ENCODE measurements at places on chromosomes 13 and 19.

DNA sequence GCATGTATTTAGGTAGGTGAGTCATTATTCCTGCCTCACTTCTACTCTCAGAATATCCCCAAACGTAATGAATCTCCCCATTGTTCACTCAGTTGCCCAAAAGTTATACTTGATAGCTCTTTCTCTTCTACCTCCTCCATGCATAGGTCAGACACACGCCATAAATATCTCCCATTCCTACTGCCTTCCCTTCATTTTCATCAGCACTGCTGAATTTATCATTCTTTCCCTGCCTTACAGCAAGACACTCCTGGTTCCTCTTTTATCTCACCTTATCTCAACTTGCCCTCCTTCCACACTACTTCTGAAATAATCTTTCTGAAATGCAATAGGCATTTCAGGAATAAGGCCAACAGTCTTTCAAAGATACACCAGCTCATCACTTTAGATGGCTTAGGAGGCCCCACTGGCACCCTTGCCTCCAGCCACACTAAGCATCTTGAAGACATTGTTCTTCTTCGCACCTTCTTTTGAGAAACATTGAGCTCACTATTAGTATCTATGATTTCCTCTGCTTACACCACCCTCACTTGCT is 333.9 kb downstream of the MYO16 start:
- H3K36me3 ChIP-seq: no peaks in the 10 kb centered on the region
- H3K27me3 ChIP-seq: no peaks in the 10 kb centered on the region
- no peak for DNase-seq
- H3K4me3 ChIP-seq: no peak overlapping the region
- H3K4me1 ChIP-seq: no peaks in the 10 kb centered on the region

GRCh38 chr19:8642561-8642960 is 12.1 kb downstream of the NFILZ start:
- H3K4me1 ChIP-seq: no peaks in the 10 kb centered on the region
- no peak overlapping the region for H3K27ac ChIP-seq
- H3K36me3 ChIP-seq: no peaks in the 10 kb centered on the region
- DNase-seq: no peak
- H3K4me3 ChIP-seq: no peak overlapping the region

DNA sequence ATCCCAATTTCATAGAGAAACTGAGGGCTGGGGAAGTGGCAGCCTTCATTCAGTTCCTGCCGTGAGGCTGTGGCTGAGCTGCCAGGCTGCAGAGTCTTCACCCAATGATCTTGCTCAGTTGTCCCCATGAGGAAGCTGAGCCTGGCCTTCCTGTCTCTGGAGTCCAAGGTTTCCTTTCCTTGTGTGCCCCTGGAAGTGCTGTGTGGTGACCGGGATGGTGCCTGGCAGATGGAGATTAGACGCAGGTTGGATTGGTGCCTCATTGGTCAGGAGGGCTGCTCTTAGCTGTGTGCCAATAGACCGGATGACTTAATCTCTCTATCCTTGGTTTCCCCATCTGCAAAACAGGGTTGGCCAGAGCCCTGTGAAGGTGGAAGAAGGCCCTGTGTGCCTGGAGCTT is 24.6 kb downstream of the DNM2 start:
- H3K36me3 ChIP-seq: no peaks in the 10 kb centered on the region
- peak overlapping the region; percentile 34 for H3K27ac ChIP-seq
- no peaks in the 10 kb centered on the region for H3K27me3 ChIP-seq
- no peak overlapping the region for H3K4me3 ChIP-seq

GRCh38 chr13:39684531-39685137 is 29.2 kb downstream of the COG6 start:
- no peak overlapping the region for H3K4me3 ChIP-seq
- peaks cover 4% of the 10 kb centered on the region for H3K36me3 ChIP-seq
- H3K27me3 ChIP-seq: no peaks in the 10 kb centered on the region
- no peaks in the 10 kb centered on the region for H3K4me1 ChIP-seq

GRCh38 chr19:18649371-18650020 is 12.7 kb downstream of the KLHL26 start:
- H3K27me3 ChIP-seq: no peaks in the 10 kb centered on the region
- H3K36me3 ChIP-seq: no peaks in the 10 kb centered on the region
- H3K27ac ChIP-seq: peak overlapping the region; percentile 73
- peak overlapping the region; percentile 22 for H3K4me3 ChIP-seq

GRCh38 chr13:27825072-27825471 is 32.8 kb downstream of the GSX1 start:
- peaks cover 3% of the 10 kb centered on the region for H3K4me1 ChIP-seq
- no peak overlapping the region for H3K4me3 ChIP-seq
- peaks cover 21% of the 10 kb centered on the region for H3K27me3 ChIP-seq

- no peak for DNase-seq
- H3K4me3 ChIP-seq: no peak within 1 kb of the TSS
- peaks cover 5% of the 10 kb centered on the region for H3K4me1 ChIP-seq
- no peaks in the 10 kb centered on the region for H3K36me3 ChIP-seq
- H3K27me3 ChIP-seq: peaks cover 17% of the 10 kb centered on the region
- H3K27ac ChIP-seq: no peak within 1 kb of the TSS
Measured at GRCh38 chr19:12886969-12887747, at the start of gene KLF1. Gene KLF1, minus strand, starts transcription at chr19:12887201. Its CDS starts 61 bp downstream, at chr19:12887140.

- H3K4me3 ChIP-seq: peak overlapping the region; percentile 70
- no peak for DNase-seq
- H3K27me3 ChIP-seq: no peaks in the 10 kb centered on the region
- peaks cover 38% of the 10 kb centered on the region for H3K36me3 ChIP-seq
- peak overlapping the region; percentile 8 for H3K27ac ChIP-seq
Measured at GRCh38 chr19:13952931-13953531, 722 bp downstream of the DCAF15 start.

DNA sequence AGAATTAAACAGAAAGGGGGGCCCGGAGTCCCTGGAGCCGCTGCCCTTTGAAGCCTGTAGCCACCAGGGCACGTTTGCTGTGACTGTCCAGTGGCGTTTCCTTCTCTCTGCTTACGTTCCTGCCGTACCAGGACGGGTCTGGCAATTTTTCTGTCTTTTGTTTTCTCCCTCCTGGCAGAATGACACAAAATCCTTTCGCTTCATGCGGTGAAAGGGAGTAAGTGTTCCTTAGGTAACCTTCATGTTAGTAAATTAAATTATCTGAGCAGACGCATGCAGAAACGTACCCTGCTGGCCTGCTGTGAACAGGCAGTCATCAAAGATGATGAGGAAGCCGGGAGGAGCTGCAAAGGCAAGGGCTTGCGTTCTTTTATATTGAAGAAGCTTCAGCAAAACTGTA is 299.3 kb upstream of the ARGLU1 start:
- no peak for DNase-seq
- peak overlapping the region; percentile 30 for H3K4me3 ChIP-seq
- no peaks in the 10 kb centered on the region for H3K4me1 ChIP-seq
- no peaks in the 10 kb centered on the region for H3K36me3 ChIP-seq
- no peaks in the 10 kb centered on the region for H3K27me3 ChIP-seq

DNA sequence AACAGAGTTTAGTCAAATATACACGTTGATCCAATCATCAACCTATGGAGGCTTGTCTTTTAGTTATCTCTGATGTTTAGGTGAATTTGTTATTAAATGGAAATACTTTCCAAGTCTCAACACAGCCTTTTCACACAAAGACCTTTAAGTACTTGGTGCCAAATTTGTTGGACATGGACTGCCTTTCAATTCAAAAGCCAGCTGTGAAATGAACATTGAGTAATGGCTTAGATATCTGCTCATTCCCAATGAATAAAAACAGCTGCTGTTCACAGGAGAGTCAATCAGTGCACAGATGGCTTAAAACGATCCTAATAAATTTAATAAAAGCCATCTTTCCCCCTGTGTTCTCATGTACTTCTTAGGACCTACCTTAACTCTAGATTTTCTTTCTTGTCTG is 19.9 kb upstream of the DHRS12 start:
- no peak overlapping the region for H3K27ac ChIP-seq
- H3K4me1 ChIP-seq: peaks cover 64% of the 10 kb centered on the region
- no peaks in the 10 kb centered on the region for H3K36me3 ChIP-seq
- no peaks in the 10 kb centered on the region for H3K27me3 ChIP-seq

DNA sequence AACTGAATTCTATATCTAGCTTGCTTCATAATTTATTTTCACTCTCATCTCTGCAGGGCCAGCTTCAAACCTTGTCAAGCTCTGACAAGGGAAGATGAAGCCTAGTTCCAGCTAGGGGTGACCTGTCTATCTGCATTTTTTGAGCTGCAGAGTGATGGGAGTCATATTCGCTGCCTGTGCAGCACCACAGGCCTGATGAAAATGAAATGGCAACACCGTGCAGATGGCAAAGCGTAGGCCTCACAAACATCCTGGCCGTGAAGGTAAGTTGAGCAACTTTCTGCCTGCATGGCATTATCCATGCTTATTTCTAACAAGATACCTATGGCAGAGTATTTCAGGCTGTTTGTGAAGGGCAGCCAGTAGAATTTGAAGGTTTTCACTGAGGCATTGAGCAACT is 86.4 kb upstream of the C1QTNF9B start:
- H3K36me3 ChIP-seq: no peaks in the 10 kb centered on the region
- H3K4me3 ChIP-seq: no peak overlapping the region
- DNase-seq: no peak
- no peaks in the 10 kb centered on the region for H3K27me3 ChIP-seq
- H3K4me1 ChIP-seq: peaks cover 15% of the 10 kb centered on the region

- no peak overlapping the region for H3K4me3 ChIP-seq
- no peaks in the 10 kb centered on the region for H3K4me1 ChIP-seq
- H3K27ac ChIP-seq: no peak overlapping the region
- DNase-seq: no peak
- no peaks in the 10 kb centered on the region for H3K27me3 ChIP-seq
Measured at GRCh38 chr13:97448503-97449251, 14.7 kb downstream of the RAP2A start.

DNA sequence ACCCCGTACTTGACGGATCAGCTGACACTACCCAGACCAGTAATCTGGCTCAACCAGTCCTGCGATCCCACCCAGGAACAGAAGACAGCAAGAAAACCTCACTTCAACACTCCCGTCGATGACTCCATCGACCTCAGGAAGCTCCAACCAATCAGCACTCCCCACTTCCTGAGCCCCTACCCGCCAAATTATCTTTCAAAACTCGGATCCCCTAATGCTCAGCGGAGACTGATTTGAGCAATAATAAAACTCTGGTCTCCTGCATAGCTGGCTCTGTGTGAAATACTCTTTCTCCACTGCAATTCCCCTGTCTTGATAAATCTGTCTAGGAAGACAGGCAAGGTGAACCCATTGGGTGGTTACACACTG is 1.2 kb downstream of the LSM4 start:
- DNase-seq: no peak
- H3K4me3 ChIP-seq: peak overlapping the region; percentile 81
- H3K4me1 ChIP-seq: peaks cover 31% of the 10 kb centered on the region
- no peaks in the 10 kb centered on the region for H3K27me3 ChIP-seq
- H3K36me3 ChIP-seq: no peaks in the 10 kb centered on the region

DNA sequence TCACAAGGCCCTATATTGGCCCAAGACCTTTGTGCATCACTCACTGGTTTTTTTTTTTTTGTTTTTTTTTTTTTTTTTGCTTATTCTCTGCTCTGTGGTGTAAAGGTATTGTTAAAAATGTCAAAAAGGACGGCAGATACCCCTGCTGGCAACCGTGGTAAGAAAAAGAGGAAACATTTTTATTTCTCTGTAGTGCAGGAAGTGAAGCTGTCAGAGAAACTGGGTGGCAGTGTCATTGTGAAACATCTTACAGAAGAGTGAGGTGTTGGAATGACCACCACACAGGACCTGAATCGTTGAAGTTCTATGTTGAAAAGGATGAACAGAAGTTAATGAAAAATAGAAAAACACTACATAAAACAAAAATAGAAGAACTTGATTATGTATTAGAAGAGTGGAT is 346.4 kb downstream of the FGF9 start:
- no peaks in the 10 kb centered on the region for H3K4me1 ChIP-seq
- no peaks in the 10 kb centered on the region for H3K36me3 ChIP-seq
- H3K4me3 ChIP-seq: no peak overlapping the region
- no peaks in the 10 kb centered on the region for H3K27me3 ChIP-seq

DNA sequence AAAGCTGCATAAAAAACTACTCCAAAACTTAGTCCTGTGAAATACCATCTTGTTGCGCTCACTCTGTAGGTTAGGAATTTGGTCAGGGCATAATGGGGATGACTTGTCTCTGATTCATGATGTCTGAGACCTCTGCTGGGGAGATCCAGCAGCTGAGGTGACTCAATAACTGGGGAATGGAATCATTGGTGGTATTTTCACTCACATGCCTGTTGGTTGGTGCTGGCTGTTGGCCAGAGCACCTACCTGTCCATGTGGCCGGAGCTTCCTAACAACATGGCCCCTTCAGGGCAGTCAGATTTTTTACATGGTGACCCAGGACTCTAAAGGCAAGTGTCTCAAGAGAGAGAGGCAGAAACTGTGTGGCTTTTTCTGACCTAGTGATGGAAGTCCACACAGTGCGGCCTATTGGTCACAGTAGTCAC is 7.4 kb upstream of the ESD start:
- H3K4me1 ChIP-seq: no peaks in the 10 kb centered on the region
- H3K36me3 ChIP-seq: no peaks in the 10 kb centered on the region
- no peak overlapping the region for H3K4me3 ChIP-seq
- no peak for DNase-seq
- H3K27me3 ChIP-seq: no peaks in the 10 kb centered on the region

GRCh38 chr13:30437177-30437576 is 14.9 kb downstream of the UBE2L5 start:
- DNase-seq: no peak
- no peaks in the 10 kb centered on the region for H3K36me3 ChIP-seq
- no peaks in the 10 kb centered on the region for H3K27me3 ChIP-seq

- peaks cover 23% of the 10 kb centered on the region for H3K36me3 ChIP-seq
- no peaks in the 10 kb centered on the region for H3K27me3 ChIP-seq
- no peaks in the 10 kb centered on the region for H3K4me1 ChIP-seq
- H3K27ac ChIP-seq: no peak overlapping the region
- no peak overlapping the region for H3K4me3 ChIP-seq
- DNase-seq: no peak
Measured at GRCh38 chr13:112851107-112852038, 117.6 kb upstream of the MCF2L start.

- H3K27me3 ChIP-seq: no peaks in the 10 kb centered on the region
- no peak overlapping the region for H3K27ac ChIP-seq
- no peak for DNase-seq
- no peaks in the 10 kb centered on the region for H3K36me3 ChIP-seq
Measured at GRCh38 chr13:94192431-94192975, 287.0 kb downstream of the DCT start.

GRCh38 chr19:46299004-46299509 is 2.2 kb downstream of the HIF3A start:
- no peaks in the 10 kb centered on the region for H3K27me3 ChIP-seq
- H3K27ac ChIP-seq: peak overlapping the region; percentile 97
- H3K4me3 ChIP-seq: peak overlapping the region; percentile 74
- H3K36me3 ChIP-seq: peaks cover 6% of the 10 kb centered on the region
- H3K4me1 ChIP-seq: peaks cover 38% of the 10 kb centered on the region

GRCh38 chr13:50627111-50627510 is 216.4 kb downstream of the DLEU7 start:
- H3K4me3 ChIP-seq: no peak overlapping the region
- no peaks in the 10 kb centered on the region for H3K27me3 ChIP-seq

DNA sequence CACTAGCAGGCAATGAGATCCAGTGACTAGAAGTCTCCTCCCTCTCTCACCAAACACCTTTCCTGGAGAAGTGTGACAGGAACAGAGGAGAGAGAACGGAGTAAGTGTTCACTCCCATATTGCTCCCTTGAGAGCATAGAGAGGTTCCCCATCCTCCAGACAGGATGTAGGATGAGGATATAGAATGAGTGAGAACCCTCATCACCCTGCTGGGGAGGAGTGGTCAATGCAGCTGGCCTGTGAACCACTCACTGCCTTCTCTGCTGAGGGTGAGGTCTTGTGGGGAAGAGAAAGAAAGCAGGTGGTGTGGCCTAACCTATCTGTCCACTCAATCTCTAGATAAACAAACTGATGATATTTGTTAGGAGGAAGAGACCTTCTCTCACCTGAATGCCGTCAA is 386.6 kb downstream of the PCDH20 start:
- no peak overlapping the region for H3K27ac ChIP-seq
- DNase-seq: no peak
- no peak overlapping the region for H3K4me3 ChIP-seq

All from heart left ventricle (tissue), 16 donors.